ENCODE measurements at places on chromosomes 1 and 21.
A peak's percentile ranks its signal among the peaks of the same experiment; 100 is the strongest.

GRCh38 chr1:117346206-117346928, 20.9 kb upstream of the MAN1A2 start:
- no peak for DNase-seq

DNA sequence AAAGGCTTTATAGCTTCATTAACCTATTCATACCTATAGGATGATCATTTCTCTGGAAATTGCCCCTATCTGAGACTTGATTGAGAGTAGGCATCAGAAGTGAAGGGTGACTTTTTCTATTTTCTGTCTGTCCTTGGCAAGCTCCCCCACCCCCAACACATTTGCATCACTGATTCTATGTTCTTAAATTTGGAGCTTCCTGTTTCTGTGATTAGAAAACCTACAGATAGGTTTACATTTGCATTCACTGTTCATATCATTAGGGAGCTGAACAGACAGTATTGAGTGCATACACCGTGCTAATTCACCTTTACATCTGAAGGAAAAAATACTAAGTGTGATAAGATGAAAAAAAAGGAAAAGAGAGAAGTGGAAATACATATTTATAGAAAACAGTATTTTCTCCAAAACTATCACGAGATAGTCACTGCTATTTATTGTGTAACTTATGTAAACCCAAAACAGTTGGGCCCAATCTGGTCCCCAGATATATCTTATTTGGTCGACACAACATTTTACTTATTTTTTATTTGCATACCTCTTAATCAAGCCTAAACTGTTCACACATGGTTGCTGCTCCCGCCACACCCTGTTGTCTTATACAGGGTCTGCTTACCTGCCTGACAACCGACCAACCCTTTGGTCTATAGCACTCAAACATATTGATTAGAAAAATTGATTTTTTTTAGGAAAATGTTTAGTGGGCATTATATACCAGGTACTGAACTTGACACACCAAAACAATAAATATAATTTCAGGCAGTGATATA, 218.8 kb downstream of the NTNG1 start:
- no peak for DNase-seq

- no peak for DNase-seq
These were observed 582.6 kb upstream of the TMPRSS15 start for GRCh38 chr21:18986197-18986596.

DNA sequence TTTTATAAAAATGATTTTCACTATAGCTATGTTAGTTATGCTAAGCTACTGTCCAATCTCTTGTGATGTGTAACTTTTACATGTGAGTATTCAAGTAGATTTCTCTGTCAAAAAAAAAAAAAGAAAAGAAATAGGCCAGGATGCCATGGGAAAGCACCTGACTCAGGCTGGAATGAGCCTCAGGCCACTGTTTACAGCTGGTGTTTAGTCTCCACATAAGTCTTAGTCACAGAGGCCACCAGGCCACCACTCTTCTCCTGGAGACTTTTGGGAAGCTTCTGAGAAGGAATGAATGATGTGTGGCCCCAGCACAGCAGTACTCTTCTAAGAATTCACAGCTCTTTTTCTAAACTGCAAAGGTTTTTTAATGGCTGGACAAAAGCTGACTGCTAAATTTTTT, 48.9 kb downstream of the CHML start:
- no peak for DNase-seq

DNA sequence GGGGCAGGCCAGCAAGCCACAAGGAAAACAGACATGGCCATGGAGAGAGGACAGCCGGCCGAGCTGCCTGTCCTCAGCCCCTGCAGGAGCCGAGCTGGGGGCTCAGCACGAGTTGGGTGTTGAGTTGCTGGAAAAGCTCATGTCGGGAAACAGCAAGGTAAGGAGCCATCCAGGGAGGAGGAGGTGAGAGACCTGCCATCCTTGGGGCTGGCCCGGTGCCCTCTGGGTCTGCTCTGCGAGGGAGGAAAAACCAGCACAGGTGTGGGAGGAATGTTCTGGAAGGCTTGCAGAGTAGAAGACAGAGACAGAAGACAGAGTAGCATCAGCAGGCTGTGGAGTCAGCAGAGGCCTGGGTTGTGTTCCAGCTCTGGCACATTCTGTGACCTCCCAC, 548.8 kb downstream of the PTPRU start:
- DNase-seq, result no peak

- DNase-seq, result no peak
These were observed 24.6 kb downstream of the CR1L start for GRCh38 chr1:207669528-207670009.

GRCh38 chr1:16146279-16147155, 9.4 kb downstream of the EPHA2 start:
- DNase-seq, result peak; percentile 97

Measured in hepatic stellate cell (primary cell).